ENCODE measurements at places on chromosomes 16 and 17. TPM values are rescaled to one million over a fixed set of nuclear protein-coding genes. Genes with fewer than 3 reads are reported as not detected.

GRCh38 chr16:57145046-57146021 is 40.5 kb downstream of the PSME3IP1 start:
- no peak overlapping the region for H3K4me3 ChIP-seq
- no peak overlapping the region for H3K27ac ChIP-seq

GRCh38 chr17:40530531-40530994 is 29.1 kb upstream of the TNS4 start:
- H3K27me3 ChIP-seq, result no peaks in the 10 kb centered on the region
- no peaks in the 10 kb centered on the region for H3K36me3 ChIP-seq
- H3K27ac ChIP-seq, result no peak overlapping the region
- no peak overlapping the region for H3K4me3 ChIP-seq
- H3K4me1 ChIP-seq, result no peaks in the 10 kb centered on the region

GRCh38 chr17:43135454-43135819 is 10.3 kb upstream of the BRCA1 start:
- no peak for DNase-seq
- no peaks in the 10 kb centered on the region for H3K4me1 ChIP-seq
- no peak overlapping the region for H3K27ac ChIP-seq
- H3K36me3 ChIP-seq, result no peaks in the 10 kb centered on the region

DNA sequence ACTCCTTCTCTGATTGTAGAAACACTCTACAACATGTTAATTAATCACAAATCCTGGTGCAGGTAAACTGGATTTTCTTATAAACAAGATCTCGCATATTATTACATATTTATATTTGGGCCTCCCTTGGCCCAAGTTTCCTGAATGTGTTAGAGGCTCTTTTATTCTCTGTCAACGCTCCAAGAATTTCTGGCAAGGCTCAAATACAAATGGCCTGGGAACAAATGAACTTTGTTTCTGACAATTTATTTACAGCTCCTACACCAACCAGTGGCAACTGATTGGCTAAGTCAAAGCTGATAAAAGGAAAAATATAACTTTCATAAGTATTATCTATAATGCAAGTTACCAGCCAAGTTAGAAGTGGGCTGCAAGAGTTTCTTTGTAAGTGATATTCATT is 64.9 kb upstream of the CORO6 start:
- no peak overlapping the region for H3K27ac ChIP-seq
- H3K27me3 ChIP-seq, result no peaks in the 10 kb centered on the region
- H3K4me3 ChIP-seq, result no peak overlapping the region
- no peak for DNase-seq
- H3K36me3 ChIP-seq, result no peaks in the 10 kb centered on the region

The RUNDC3A gene
- 1.6 TPM for total RNA-seq

The CD7 gene
- 1.3 TPM for total RNA-seq

Measured in pancreas (tissue), 10 donors.